ENCODE measurements at places on chromosomes 1 and 21. TPM values are rescaled to one million over a fixed set of nuclear protein-coding genes. Genes with fewer than 3 reads are reported as not detected.
A peak's percentile ranks its signal among the peaks of the same experiment; 100 is the strongest.

- H3K27ac ChIP-seq: no peak overlapping the region
- no peaks in the 10 kb centered on the region for H3K36me3 ChIP-seq
- H3K4me3 ChIP-seq: no peak overlapping the region
- H3K27me3 ChIP-seq: no peaks in the 10 kb centered on the region
- no peaks in the 10 kb centered on the region for H3K4me1 ChIP-seq
- no peak for DNase-seq
These were observed 945.4 kb upstream of the PRMT6 start for GRCh38 chr1:106111044-106111443.

GRCh38 chr1:19854866-19855265 is 27.3 kb upstream of the OTUD3 start:
- DNase-seq: no peak
- no peak overlapping the region for H3K4me3 ChIP-seq
- no peaks in the 10 kb centered on the region for H3K36me3 ChIP-seq
- H3K27me3 ChIP-seq: peaks cover 17% of the 10 kb centered on the region
- H3K27ac ChIP-seq: no peak overlapping the region

- no peaks in the 10 kb centered on the region for H3K27me3 ChIP-seq
- H3K36me3 ChIP-seq: no peaks in the 10 kb centered on the region
- H3K27ac ChIP-seq: no peak overlapping the region
- H3K4me3 ChIP-seq: no peak overlapping the region
- no peak for DNase-seq
These were observed 14.0 kb upstream of the PPP2R5A start for GRCh38 chr1:212271234-212271633.

LINGO4 gene
- not detected for total RNA-seq

RWDD3 gene
- total RNA-seq: 9.6 TPM

GRCh38 chr1:95506736-95507414 is 272.9 kb downstream of the RWDD3 start:
- no peaks in the 10 kb centered on the region for H3K27me3 ChIP-seq
- no peaks in the 10 kb centered on the region for H3K4me1 ChIP-seq
- DNase-seq: no peak
- no peak overlapping the region for H3K4me3 ChIP-seq
- H3K36me3 ChIP-seq: peaks cover 4% of the 10 kb centered on the region
- H3K27ac ChIP-seq: no peak overlapping the region

GRCh38 chr1:869499-870244 is 54.1 kb upstream of the SAMD11 start:
- peak; percentile 87 for DNase-seq
- peaks cover 24% of the 10 kb centered on the region for H3K27me3 ChIP-seq
- H3K27ac ChIP-seq: no peak overlapping the region
- peak overlapping the region; percentile 33 for H3K4me3 ChIP-seq

GRCh38 chr1:46020010-46020409 is 112.4 kb downstream of the PIK3R3 start:
- no peaks in the 10 kb centered on the region for H3K27me3 ChIP-seq
- no peak overlapping the region for H3K27ac ChIP-seq
- no peak for DNase-seq
- no peaks in the 10 kb centered on the region for H3K4me1 ChIP-seq

DNA sequence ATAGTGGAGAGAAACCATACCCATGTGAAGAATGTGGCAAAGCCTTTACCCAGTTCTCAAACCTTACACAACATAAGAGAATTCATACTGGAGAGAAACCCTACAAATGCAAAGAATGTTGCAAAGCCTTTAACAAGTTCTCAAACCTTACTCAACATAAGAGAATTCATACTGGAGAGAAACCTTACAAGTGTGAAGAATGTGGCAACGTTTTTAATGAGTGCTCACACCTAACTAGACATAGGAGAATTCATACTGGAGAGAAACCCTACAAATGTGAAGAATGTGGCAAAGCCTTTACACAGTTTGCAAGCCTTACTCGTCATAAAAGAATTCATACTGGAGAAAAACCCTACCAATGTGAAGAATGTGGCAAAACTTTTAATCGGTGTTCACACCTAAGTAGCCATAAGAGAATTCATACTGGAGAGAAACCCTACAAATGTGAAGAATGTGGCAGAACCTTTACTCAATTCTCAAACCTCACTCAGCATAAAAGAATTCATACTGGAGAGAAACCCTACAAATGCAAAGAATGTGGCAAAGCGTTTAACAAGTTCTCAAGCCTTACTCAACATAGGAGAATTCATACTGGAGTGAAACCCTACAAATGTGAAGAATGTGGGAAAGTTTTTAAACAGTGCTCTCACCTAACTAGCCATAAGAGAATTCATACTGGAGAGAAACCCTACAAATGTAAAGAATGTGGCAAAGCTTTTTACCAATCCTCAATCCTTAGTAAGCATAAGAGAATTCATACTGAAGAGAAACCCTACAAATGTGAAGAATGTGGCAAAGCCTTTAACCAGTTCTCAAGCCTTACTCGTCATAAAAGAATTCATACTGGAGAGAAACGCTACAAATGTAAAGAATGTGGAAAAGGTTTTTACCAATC is 80.0 kb downstream of the JMJD4 start:
- H3K27ac ChIP-seq: no peak overlapping the region
- H3K4me1 ChIP-seq: no peaks in the 10 kb centered on the region
- H3K4me3 ChIP-seq: no peak overlapping the region

DNA sequence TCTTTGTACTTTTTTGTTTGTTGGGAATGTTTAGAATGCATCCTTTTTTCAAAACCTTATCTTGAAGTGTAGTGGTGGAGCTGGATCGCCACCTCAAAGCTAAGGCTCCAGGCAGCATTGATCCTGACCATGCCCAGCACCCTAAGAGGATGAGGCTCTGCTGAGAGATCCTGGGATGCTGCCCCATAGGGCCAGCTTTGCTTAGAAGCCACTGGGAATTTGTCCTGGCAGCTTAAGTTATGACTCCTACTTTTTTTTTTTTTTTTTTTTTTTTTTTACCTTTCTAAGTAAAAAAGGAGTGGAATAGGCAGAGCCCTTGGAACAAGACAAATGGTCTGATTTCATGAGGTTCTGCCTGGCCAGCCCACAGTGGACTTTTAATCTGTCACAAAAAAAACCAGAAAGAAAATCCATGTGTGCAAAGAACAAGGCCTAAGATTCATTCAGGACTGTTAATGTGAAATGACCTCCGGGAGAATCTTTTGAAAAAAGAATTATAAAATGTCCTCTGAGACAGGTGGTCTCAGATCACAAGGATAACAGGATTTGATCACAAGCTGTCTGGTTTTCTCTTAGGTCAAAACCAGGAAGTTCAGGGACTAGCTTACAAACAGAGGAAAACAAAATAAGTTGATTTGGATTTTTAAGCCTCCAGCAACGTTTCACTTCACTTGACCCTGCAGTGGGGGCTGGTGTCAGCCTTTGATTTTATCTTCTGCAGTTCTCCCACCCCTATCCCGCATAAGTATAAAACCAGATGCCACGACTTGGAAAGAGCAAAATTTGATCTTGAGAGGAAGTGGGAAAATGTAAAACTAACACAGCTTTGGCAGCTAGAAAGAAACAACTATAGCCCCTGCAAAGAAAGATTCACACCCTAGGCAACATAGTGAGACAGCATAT is 25.9 kb upstream of the RAP1A start:
- no peaks in the 10 kb centered on the region for H3K36me3 ChIP-seq
- peak overlapping the region; percentile 78 for H3K4me3 ChIP-seq
- H3K27me3 ChIP-seq: no peaks in the 10 kb centered on the region
- DNase-seq: no peak
- H3K4me1 ChIP-seq: peaks cover 69% of the 10 kb centered on the region

GUCA2A gene
- not detected for total RNA-seq

- no peak overlapping the region for H3K27ac ChIP-seq
- no peak for DNase-seq
- H3K27me3 ChIP-seq: no peaks in the 10 kb centered on the region
- no peaks in the 10 kb centered on the region for H3K36me3 ChIP-seq
These were observed 141.4 kb upstream of the BEND5 start for GRCh38 chr1:48917901-48918603.

ITLN2 gene
- not detected for total RNA-seq

CELA3A gene
- not detected for total RNA-seq
